Stomach (tissue), 19 donors: ENCODE measurements at places on chromosomes 13 and 19. TPM values are rescaled to one million over a fixed set of nuclear protein-coding genes. Genes with fewer than 3 reads are reported as not detected.
A peak's percentile ranks its signal among the peaks of the same experiment; 100 is the strongest.

GRCh38 chr13:94431574-94431973 is 47.9 kb downstream of the DCT start:
- H3K4me1 ChIP-seq, result peaks cover 7% of the 10 kb centered on the region
- DNase-seq, result no peak
- H3K27me3 ChIP-seq, result no peaks in the 10 kb centered on the region
- H3K36me3 ChIP-seq, result no peaks in the 10 kb centered on the region
- no peak overlapping the region for H3K27ac ChIP-seq

- H3K27ac ChIP-seq, result no peak overlapping the region
- no peak for DNase-seq
- no peaks in the 10 kb centered on the region for H3K4me1 ChIP-seq
- no peak overlapping the region for H3K4me3 ChIP-seq
- H3K36me3 ChIP-seq, result no peaks in the 10 kb centered on the region
Measured at GRCh38 chr13:109126891-109127641, 497.7 kb downstream of the MYO16 start.

- H3K27ac ChIP-seq, result no peak overlapping the region
- peak overlapping the region; percentile 59 for H3K4me3 ChIP-seq
- peaks cover 8% of the 10 kb centered on the region for H3K4me1 ChIP-seq
- no peaks in the 10 kb centered on the region for H3K27me3 ChIP-seq
- H3K36me3 ChIP-seq, result no peaks in the 10 kb centered on the region
Measured at GRCh38 chr19:53521373-53522202, 16.4 kb upstream of the ZNF331 start.

The GNG7 gene
- polyA plus RNA-seq, result 7.0 TPM

DNA sequence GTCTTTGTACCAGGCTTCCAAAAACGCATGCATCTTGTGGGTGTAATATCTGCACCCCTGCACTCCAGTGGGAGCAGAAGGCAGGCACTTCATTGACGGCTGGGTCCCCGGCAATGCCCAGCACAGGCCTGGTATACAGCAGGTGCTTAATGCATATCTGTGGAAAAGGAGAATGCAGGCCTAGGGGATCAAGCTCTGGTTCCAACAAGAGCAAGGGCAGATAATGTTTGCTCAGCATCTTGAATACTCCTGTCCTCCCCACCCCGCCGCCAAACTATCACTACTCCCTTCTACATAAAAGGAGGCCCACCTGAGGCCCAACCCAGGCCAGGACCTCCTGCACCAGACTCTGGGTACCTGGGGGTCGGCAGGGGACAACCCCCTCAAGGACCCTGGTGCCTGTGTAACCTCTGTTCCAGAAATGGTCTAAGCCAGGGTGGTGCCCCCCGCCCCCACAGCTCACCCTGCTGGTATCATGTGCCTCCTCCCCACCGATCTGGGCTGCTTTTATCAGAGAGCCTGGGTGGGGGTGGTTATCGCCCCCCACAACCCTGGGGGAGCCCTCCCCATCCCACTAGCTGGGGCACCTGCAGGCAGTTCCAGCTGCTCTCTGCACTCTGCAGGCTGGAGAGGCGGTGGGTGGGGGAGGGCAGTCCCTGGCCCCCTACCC is 4.8 kb downstream of the KLF16 start:
- peak overlapping the region; percentile 93 for H3K27ac ChIP-seq
- H3K4me1 ChIP-seq, result peaks cover 89% of the 10 kb centered on the region
- no peak overlapping the region for H3K4me3 ChIP-seq

GRCh38 chr13:51524312-51524711 is 60.0 kb upstream of the WDFY2 start:
- H3K27ac ChIP-seq, result no peak overlapping the region
- peaks cover 7% of the 10 kb centered on the region for H3K4me1 ChIP-seq
- no peaks in the 10 kb centered on the region for H3K36me3 ChIP-seq

GRCh38 chr13:60612593-60612992 is 215.6 kb downstream of the TDRD3 start:
- no peaks in the 10 kb centered on the region for H3K36me3 ChIP-seq
- H3K4me3 ChIP-seq, result no peak overlapping the region
- no peaks in the 10 kb centered on the region for H3K4me1 ChIP-seq
- H3K27ac ChIP-seq, result no peak overlapping the region

DNA sequence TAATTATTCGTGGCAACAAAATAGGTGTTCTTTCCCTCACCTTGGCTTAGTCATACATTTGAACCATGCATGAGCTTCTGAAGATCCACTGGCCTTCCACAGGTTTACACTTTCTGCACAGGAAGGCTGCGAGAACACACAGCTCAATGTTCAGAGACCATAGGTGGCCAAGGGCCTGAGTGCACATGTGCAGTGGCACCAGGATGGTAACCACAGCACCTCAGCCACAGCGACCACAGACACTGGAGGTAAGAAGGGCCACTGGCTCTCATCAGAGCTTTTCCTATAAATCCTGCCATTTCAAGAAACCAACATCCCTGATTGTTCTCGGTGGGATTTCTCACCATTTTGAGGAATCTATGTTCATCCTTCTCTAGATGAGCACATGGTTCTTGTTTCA is 1.6 kb downstream of the DCLK1 start:
- H3K4me1 ChIP-seq, result no peaks in the 10 kb centered on the region
- H3K27ac ChIP-seq, result no peak overlapping the region
- H3K36me3 ChIP-seq, result no peaks in the 10 kb centered on the region
- no peak for DNase-seq

DNA sequence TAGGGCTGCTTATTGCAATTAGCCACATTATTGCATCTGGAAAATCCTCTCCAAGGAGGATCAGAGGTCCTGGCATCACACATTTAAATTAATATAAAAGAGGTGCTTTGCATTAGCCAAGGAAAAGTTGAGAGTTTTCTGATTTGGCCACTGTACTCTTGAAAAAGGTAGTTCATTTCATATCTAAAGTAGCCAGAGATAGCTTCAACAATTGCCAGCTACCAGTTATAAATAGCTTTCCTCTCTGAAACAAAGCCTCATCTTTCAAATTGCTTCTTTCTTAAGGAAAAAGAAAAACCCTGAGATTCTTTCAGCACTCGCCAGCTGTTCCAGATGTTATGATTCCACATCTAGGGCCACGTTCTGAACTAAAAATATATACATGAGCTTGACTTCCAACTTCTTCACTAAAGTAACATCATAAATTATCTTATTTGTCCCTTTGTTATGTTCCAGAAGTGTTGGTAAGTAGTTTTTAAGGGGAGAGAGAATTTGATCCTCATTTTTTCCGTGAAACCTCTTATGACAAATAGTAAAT is 69.6 kb downstream of the ERCC5 start:
- no peak overlapping the region for H3K4me3 ChIP-seq
- H3K36me3 ChIP-seq, result no peaks in the 10 kb centered on the region
- peaks cover 12% of the 10 kb centered on the region for H3K4me1 ChIP-seq
- no peaks in the 10 kb centered on the region for H3K27me3 ChIP-seq
- DNase-seq, result no peak

DNA sequence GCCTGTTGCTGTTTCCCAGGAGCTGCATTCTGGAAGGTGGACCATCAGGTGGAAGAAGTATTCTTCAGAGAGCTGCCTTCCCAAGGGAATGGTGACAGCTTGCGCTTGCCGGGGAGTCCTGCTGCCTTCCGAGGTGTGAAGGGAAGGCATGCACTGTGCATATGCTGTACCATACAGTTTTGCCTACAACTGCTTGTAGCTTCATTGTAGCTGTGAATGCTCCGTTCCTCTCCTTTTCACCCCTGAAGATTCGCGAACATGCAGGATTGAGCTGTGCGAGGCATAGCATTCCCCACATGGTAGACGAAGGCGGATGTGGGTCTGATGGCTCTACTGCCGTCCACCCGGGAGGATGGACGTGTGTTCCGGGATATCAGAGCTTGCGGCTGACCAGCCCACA is 243.2 kb upstream of the TSHZ3 start:
- H3K27ac ChIP-seq, result no peak overlapping the region
- no peaks in the 10 kb centered on the region for H3K4me1 ChIP-seq
- H3K4me3 ChIP-seq, result no peak overlapping the region

- DNase-seq, result no peak
- no peak overlapping the region for H3K27ac ChIP-seq
- H3K27me3 ChIP-seq, result no peaks in the 10 kb centered on the region
- H3K4me3 ChIP-seq, result no peak overlapping the region
- H3K36me3 ChIP-seq, result peaks cover 85% of the 10 kb centered on the region
Measured at GRCh38 chr19:52200044-52200443, 10.2 kb downstream of the PPP2R1A start.

DNA sequence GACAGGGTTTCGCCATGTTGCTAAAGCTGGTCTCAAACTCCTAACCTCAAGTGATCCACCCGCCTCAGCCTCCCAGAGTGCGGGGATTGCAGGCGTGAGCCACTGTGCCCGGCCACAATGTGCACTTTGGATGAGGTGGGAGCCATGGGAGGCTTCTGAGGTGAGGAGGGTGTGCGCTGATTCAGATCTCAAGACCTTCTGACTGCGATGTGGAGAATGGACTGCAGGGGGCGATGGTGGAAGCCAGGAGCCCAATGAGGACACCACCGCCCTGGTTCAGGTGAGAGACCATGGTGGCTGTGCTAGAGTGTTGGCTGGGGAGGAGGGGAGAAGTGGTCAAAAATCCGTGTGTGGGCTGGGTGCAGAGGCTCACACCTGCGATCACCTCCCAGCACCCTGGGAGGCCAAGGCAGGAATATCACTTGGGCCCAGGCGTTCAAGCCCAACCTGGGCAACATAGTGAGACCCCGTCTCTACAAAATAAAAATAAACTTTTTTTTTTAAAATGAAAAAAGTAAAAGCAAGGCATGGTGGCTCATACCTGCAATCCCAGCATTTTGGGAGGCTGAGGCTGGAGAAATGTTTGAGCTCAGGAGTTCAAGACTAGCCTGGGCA is 5.6 kb downstream of the INAFM1 start:
- H3K27me3 ChIP-seq, result no peaks in the 10 kb centered on the region
- peak; percentile 50 for DNase-seq
- peaks cover 14% of the 10 kb centered on the region for H3K4me1 ChIP-seq
- H3K27ac ChIP-seq, result peak overlapping the region; percentile 71
- H3K36me3 ChIP-seq, result no peaks in the 10 kb centered on the region

The POLR2E gene
- 109 TPM for polyA plus RNA-seq

The KLK14 gene
- 0.31 TPM for polyA plus RNA-seq

GRCh38 chr13:25147638-25148401 is 24.3 kb downstream of the AMER2 start:
- no peaks in the 10 kb centered on the region for H3K4me1 ChIP-seq
- H3K27ac ChIP-seq, result no peak overlapping the region
- H3K4me3 ChIP-seq, result no peak overlapping the region
- DNase-seq, result no peak

- no peaks in the 10 kb centered on the region for H3K36me3 ChIP-seq
- H3K4me3 ChIP-seq, result no peak overlapping the region
- no peaks in the 10 kb centered on the region for H3K27me3 ChIP-seq
- DNase-seq, result peak; percentile 88
- peak overlapping the region; percentile 87 for H3K27ac ChIP-seq
Measured at GRCh38 chr19:4374498-4375163, 25.7 kb downstream of the SH3GL1 start.

The ZNF578 gene
- 0.43 TPM for polyA plus RNA-seq

- no peak overlapping the region for H3K4me3 ChIP-seq
- DNase-seq, result no peak
- H3K4me1 ChIP-seq, result no peaks in the 10 kb centered on the region
- H3K36me3 ChIP-seq, result no peaks in the 10 kb centered on the region
- no peak overlapping the region for H3K27ac ChIP-seq
Measured at GRCh38 chr13:93397619-93398018, 171.0 kb downstream of the GPC6 start.

GRCh38 chr19:16661480-16662034 is 618 bp downstream of the TMEM38A start:
- H3K36me3 ChIP-seq, result peaks cover 23% of the 10 kb centered on the region
- H3K27me3 ChIP-seq, result no peaks in the 10 kb centered on the region
- H3K4me1 ChIP-seq, result peaks cover 74% of the 10 kb centered on the region
- H3K4me3 ChIP-seq, result peak overlapping the region; percentile 74

- DNase-seq, result no peak
- no peak overlapping the region for H3K27ac ChIP-seq
- H3K36me3 ChIP-seq, result peaks cover 8% of the 10 kb centered on the region
- no peaks in the 10 kb centered on the region for H3K4me1 ChIP-seq
- H3K27me3 ChIP-seq, result no peaks in the 10 kb centered on the region
- H3K4me3 ChIP-seq, result no peak overlapping the region
Measured at GRCh38 chr13:46006688-46007452, 45.7 kb downstream of the ZC3H13 start.

- H3K4me1 ChIP-seq, result no peaks in the 10 kb centered on the region
- no peak for DNase-seq
- no peaks in the 10 kb centered on the region for H3K27me3 ChIP-seq
- no peaks in the 10 kb centered on the region for H3K36me3 ChIP-seq
- H3K4me3 ChIP-seq, result no peak overlapping the region
Measured at GRCh38 chr13:80374901-80375300, 34.0 kb upstream of the SPRY2 start.

DNA sequence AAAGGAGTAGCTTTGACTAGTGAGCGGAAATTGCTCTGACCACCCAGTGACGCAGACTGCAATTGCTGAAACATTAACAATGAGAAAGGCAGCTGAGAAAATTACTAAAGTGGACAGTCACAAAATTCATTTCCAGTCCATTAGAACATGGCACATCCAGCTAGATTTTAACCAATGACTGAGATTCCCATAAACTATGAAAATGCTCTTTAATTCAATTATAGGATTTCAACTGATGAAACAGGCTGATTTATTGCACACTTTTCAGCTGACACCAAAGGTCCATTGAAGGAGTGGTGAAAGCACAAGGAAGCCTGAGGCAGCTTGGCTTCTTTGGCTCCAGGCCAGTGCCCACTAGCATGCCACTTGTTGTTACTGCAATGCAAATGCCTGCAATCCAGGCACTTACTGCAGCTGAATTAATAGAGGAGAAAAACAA is 933.4 kb downstream of the SLITRK6 start:
- DNase-seq, result peak; percentile 47
- H3K36me3 ChIP-seq, result no peaks in the 10 kb centered on the region

- no peak overlapping the region for H3K4me3 ChIP-seq
- no peaks in the 10 kb centered on the region for H3K4me1 ChIP-seq
- H3K27me3 ChIP-seq, result no peaks in the 10 kb centered on the region
- no peak overlapping the region for H3K27ac ChIP-seq
- no peak for DNase-seq
Measured at GRCh38 chr13:87035526-87035925, 635.6 kb upstream of the SLITRK5 start.

GRCh38 chr19:37886571-37886970 is 19.8 kb downstream of the WDR87 start:
- no peaks in the 10 kb centered on the region for H3K4me1 ChIP-seq
- no peaks in the 10 kb centered on the region for H3K36me3 ChIP-seq
- no peak overlapping the region for H3K27ac ChIP-seq
- no peak overlapping the region for H3K4me3 ChIP-seq
- H3K27me3 ChIP-seq, result no peaks in the 10 kb centered on the region

The CA11 gene
- 15.7 TPM for polyA plus RNA-seq

- H3K4me1 ChIP-seq, result no peaks in the 10 kb centered on the region
- H3K27me3 ChIP-seq, result no peaks in the 10 kb centered on the region
- no peak overlapping the region for H3K27ac ChIP-seq
- H3K36me3 ChIP-seq, result no peaks in the 10 kb centered on the region
- H3K4me3 ChIP-seq, result no peak overlapping the region
Measured at GRCh38 chr13:100898431-100898830, 223.8 kb upstream of the TMTC4 start.

DNA sequence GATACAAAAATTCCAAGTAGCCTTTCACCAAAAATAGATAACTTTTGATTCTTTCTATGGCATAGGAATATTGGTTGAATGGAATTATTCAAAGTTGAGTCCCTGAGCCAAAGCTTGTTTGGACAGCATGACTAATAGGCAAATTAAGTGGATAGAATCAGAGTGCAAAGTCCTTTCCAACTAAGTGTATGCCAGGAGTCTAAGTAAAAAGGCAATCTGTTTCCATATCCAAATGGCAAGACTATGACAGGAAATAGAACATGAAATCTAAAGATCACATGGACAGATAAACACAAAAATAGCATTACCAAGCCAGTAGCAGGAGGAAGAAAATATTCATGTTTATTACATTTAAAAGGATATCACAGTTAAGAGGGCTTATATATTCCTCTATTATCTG is 804.6 kb downstream of the SLITRK6 start:
- no peak overlapping the region for H3K27ac ChIP-seq
- no peaks in the 10 kb centered on the region for H3K4me1 ChIP-seq
- peak; percentile 67 for DNase-seq
- no peaks in the 10 kb centered on the region for H3K27me3 ChIP-seq
- H3K4me3 ChIP-seq, result no peak overlapping the region
